Esophagus squamous epithelium (tissue), 5 donors: ENCODE measurements at places on chromosomes 5 and 9. TPM values are rescaled to one million over a fixed set of nuclear protein-coding genes. Genes with fewer than 3 reads are reported as not detected.

The SLIT3 gene
- 2.7 TPM for total RNA-seq

The CTXN3 gene
- total RNA-seq: not detected

The CDC42SE2 gene
- total RNA-seq: 18.6 TPM

The OGN gene
- 0.76 TPM for total RNA-seq

The HK3 gene
- total RNA-seq: not detected

The PSMD5 gene
- total RNA-seq: 34.9 TPM

The PCDHA9 gene
- not detected for total RNA-seq

The ATOX1 gene
- 56.0 TPM for total RNA-seq

The TAF11L5 gene
- total RNA-seq: not detected

The OTP gene
- total RNA-seq: not detected

The MLLT3 gene
- 21.5 TPM for total RNA-seq

The FGF10 gene
- 0.09 TPM for total RNA-seq

The SLC34A1 gene
- total RNA-seq: 0.19 TPM

The SOWAHA gene
- total RNA-seq: not detected

The CORO2A gene
- total RNA-seq: 27.6 TPM
